NCI-H2227 treated with DMSO at 0.1 percent for 48 hours (cell line): ENCODE measurements at places on chromosomes 1 and 21.

- DNase-seq: peak; percentile 76
Measured at GRCh38 chr1:59971464-59971911, 44.9 kb upstream of the CYP2J2 start.

- DNase-seq: peak; percentile 83
Measured at GRCh38 chr1:95953015-95953414, 719.0 kb downstream of the RWDD3 start.

GRCh38 chr21:33244779-33245105, 15.0 kb downstream of the IFNAR2 start:
- DNase-seq: no peak

DNA sequence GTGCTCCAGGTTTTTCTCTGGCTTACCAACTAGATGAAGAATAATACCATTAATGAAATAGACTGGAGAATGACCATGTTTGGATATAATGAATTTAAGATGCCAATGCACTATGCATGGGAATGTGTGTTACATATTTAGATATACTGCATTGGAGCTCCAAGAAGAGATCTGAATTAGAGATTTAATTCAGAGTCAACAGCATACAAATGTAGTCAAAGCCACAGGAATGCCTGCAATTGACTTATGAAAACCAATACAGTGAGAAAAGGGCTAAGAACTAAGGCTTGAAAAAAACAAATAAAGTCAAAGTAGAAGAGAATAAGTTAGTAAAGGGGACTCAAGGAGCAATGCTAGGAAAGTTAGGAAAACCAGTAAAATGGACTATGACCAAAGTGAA, 59.1 kb downstream of the USP24 start:
- DNase-seq: no peak
